Stimulated activated CD4-positive, alpha-beta T cell treated with anti-CD3 and anti-CD28 coated beads, Interleukin-12 subunit alpha, Interleukin-12 subunit beta, amount 100 ng/mL, for 4 hours (primary cell): ENCODE measurements at places on chromosomes 12 and 14.

DNA sequence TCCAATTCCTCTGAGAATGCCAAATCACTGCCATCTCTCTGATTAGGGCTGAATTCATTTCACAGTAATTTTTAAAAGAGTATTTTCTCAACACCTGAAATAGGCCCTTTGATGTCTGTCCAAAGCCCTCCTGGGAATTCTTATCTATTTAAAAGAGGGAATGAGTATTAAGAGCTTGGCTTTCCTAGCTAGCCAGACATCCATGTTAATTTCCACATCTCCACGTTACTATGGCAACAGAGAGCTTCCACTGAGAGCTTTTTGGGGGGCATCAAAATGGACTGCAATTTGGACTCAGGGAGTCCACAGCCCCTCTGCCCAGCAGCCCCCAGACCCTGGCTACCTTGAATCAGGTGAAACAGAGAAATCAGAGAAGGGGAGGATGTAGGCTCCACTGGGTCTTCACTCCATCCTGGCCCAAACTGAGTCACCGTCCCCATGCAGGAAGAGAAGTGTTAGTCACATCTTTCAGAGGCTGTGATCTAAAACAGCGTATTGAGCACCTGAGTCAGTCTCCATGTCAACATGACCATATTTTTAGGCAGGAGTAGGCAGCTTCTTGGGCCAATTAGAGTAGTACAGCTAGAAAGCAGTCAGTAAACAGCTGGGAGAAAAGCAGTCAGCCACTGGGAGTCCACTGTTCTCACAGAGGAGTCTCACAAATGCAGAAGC, 7.0 kb upstream of the FICD start:
- DNase-seq = no peak

DNA sequence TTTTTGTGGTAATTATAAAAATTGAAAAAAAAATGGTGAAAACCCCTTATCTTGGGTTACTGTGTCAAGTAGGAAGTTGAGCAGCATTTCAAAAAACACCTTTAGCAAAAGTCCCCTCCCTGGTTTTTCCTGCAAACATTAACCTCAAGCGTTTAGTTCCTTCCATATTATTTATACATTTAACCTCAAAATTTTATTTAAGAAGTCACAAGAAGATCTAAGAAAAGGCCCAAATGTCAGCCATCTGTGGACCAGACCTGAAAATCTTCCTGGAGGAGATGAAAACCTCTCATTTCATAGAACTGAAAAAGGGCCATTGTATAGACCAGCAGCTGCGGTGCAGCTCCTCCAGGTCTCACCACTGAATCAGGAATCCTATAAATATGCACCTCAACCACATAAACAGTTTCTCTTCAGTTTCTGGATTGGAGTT, 40.4 kb upstream of the BTG1 start:
- DNase-seq = no peak

DNA sequence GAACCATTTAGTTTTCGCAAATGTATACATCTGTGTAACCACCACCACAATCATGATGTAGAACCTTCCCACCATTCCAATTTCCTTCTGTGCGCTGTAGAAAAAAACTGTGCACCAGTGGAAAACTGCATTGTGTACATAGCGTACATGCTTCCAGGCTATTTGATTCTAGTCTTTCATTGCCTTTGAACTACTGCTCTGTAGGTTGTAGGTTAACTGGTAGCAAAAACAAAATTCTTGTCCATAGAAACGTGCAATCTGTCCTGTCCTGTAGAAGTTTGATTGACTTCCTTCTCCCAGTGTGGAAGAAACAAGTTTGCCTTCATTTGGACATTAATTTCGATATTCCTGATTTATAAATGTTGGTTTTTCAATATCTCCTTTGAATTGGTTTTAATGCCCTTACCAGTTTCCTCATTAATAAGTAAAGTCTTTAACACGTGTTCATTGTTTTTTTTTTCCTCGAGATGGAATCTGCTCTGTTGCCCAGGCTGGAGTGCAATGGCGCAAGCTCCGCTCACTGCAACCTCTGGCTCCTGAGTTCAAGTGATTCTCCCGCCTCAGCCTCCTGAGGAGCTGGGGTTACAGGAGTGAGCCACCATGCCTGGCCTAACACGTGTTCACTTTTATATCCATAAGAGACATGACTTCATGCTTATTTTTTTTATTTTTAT, 3.6 kb upstream of the ISM2 start:
- no peak for DNase-seq

GRCh38 chr12:120820884-120821510, 83.2 kb downstream of the SPPL3 start:
- DNase-seq = peak; percentile 38

DNA sequence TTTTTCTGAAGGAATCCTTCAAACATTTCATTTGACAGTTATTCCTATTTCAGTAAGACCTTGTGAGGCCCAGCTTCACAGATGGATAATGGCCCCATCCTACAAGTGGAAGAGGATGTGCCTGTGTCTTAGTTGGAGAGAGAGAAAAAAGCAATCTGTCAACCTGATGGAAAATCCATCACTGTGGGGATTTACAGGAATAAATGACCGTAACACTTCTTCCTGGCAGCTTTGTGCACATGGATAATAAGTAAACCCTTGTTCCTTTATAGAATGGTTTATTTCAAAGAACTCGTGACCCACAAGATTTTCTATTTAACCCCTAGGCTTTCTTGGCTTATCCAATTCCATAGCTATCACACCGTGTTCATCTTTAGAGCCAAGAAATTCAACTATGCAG, 121.4 kb upstream of the PCED1B start:
- no peak for DNase-seq

DNA sequence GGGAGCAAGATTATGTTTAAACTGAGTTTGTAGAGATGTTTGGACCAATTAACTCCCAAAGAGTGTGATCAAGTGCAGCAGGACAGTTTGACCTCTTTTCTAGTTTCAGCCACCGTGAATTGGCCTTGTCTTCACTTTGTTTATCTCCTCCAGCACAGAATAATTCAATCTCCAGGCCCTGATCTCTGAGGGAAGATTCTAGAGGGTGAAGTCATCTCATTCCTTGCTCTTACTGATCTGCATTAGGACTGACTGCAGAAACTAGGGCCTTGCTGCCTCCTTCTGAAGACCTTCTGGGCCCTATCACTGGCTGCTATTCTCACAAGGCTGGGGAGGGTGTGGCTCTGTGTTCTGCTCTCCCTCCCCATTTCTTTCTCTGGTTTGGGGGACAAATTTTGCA, 29.4 kb downstream of the C12orf75 start:
- DNase-seq = no peak

DNA sequence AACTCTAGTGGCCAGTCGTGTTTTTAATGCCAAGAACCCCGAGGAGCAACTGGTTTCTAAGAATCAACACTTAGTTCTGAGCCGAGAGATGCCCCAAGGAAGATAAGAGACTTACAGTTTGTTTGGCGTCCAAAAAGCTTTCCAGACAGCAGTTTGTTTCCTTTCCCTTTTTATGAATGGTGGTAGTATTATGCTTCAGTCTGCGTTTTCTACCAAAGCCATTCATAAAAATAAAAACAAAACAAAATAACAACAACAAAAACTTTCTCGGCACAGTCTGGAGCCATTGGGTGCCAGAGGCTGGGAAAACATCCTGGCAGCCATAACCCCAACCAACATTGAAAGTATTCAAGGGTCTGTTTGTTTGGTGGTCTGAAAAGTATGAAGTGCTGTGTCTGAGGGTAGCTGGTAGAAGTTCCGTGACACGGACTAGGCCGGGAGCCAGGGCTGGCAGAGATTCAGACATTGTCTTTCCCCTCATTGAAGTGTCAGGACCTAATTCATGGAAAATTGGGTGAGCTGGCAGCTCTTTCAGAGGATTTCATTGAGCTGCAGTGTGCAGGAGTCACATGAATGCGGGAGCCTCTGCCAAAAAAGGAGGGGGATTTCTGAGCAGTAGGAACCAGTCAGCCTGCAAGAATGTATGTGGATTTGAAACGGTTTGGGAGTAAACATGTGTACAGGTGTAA, 124.2 kb downstream of the HMGA2 start:
- no peak for DNase-seq

GRCh38 chr14:59852350-59852749, 18.2 kb downstream of the RTN1 start:
- DNase-seq = no peak
